ENCODE measurements at places on chromosomes 16 and 17.

- DNase-seq, result no peak
Observed at GRCh38 chr17:40937384-40937819, at the start of gene KRT23. KRT23 (minus strand) TSS chr17:40937646; CDS start chr17:40936603, 1,043 bp downstream.

GRCh38 chr17:77318491-77319210 lies 177.9 kb downstream of the SEC14L1 start:
- no peak for DNase-seq

- DNase-seq, result no peak
Observed at GRCh38 chr17:4007346-4008081, 43.3 kb upstream of the ATP2A3 start.

DNA sequence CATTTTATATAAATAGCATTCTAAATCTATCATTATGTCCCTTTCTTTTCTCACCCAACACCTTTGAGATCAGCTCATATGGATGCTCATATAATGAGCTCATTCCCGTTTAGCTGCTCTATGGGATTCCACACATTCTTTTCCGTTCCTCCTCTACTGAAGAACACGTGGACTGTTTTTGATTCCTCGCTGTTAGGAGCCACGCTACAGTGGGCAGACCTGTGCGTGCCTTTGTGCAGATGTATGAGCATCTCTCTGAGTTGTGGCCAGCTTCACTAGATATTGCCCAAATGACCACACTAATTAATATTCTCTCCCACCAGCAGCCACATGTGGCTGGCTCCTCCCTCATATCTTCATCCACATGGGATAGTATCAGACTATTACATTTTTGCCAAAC lies 6.0 kb upstream of the TNFRSF13B start:
- no peak for DNase-seq

DNA sequence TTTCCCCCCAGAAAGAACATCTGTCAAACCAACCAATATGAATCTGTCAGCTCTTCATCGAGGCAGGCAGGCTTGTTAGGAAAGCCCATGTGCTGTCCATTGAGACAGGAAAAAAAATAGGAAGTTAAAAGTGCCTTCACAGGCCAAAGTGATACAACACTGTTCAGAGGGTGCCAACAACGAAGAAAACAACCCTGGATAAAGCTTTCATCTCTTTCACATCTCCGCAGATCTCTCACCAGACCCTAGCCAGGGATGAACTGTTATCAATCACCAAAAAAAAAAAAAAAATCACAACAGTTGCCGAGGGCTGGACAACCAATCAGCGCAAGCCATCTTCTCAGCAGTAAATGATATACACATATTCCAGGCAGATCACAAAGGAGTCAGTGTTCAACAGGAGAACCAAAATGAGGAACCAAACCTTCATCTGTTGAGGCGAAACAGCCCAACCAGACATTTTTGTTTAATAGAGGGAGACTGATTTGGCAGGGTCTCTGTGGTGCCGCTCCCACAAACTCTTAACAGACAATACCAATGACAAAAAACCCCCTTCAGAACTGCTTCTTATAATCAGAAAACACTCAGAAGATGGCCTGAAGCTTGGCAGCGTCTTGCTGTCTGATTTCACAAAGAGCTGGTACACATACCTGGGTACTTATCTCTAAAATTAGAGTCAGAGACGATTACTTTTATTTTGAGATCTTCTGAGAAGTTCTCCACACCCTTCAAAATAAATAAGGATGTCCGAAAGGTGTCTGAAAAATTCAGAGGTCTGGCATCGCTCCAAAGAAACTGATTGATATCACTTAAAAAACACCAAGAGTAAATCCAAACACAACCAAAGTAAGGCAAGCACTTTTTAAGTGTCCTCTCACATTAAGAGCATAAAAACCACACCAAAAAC lies 1.8 kb downstream of the MAP3K14 start:
- no peak for DNase-seq

DNA sequence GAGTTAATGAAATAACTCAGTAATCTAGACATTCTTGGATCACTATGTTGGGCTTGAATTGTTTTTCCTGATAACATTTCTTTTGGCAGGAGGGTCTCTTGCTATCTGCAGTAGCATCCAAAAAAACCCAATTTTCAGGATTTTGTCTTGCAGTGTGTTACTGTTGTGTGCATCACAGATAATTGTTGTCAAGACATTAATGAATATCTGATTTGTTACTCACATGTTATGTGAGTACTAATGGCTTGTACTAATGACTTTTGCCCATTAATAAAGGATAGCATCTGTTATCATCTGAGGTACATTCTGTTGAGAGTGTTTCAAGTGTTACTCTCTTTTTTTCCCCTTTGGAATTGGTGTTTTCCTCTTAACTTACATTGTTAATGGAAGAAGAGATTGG lies 10.0 kb downstream of the PRKAR1A start:
- no peak for DNase-seq

- no peak for DNase-seq
Observed at GRCh38 chr17:43709210-43709609, 47.5 kb upstream of the MEOX1 start.

- no peak for DNase-seq
Observed at GRCh38 chr17:31724619-31725018, 134.4 kb downstream of the COPRS start.

- DNase-seq, result no peak
Observed at GRCh38 chr16:87107201-87107600, 210.0 kb downstream of the C16orf95 start.

DNA sequence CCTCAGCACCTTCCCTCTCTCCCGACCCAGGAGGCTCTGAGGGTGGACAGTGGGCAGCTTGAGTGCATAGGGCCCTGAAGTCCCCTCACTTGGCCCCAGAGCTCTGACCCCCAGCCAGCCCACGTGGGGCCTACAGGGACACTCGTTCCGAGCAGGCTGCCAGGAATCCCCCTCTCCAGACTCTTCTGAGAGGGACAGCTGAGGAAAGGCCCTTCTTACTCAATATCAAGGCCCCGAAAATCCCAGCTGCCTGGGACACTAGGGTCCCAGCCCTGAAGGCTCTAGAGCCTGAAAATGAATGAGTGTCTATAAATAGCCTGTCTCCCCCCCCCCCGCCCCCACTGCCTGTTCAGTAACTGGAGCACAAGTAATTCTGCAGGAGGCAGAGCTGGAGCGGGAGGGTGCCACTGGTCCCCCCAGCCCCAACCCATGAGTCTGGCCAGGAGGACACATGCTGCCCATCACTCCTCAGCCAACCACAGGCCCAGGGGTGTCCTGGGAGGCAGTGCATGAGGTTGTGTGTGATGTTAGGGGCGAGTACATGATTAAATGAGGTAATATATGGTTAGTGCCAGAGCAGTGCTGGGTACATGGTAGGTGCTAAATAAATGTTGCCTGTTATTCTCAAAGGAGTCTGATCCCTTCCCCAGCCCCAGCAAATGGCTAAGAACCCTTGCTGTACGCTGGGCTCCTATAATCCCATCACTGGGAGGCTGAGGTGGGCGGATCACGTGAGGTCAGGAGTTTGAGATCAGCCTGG lies 11.6 kb downstream of the ADAM11 start:
- DNase-seq, result no peak

- DNase-seq, result no peak
Observed at GRCh38 chr16:23827057-23827456, 8.7 kb upstream of the PRKCB start.

GRCh38 chr16:27347930-27348685 lies 34.3 kb downstream of the IL4R start:
- DNase-seq, result no peak

GRCh38 chr16:30437511-30438046 lies 7.7 kb upstream of the DCTPP1 start:
- no peak for DNase-seq

DNA sequence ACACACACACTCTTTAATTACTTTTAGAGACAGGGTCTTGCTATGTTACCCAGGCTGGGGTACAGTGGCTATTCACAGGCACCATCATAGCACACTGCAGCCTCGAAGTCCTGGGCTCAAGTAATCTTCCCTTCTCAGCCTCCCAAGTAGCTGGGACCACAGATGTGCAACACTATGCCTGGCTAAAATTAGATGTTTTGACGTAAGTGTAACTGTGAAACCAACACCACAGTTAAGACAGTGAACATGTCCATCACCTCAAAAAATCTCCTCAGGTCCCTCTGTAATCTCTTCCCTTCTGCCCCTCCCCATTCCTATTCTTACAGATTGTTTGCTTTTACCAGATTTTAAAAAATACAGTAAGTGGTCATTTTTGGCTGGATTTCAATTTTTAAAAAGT lies 66.7 kb downstream of the RPGRIP1L start:
- DNase-seq, result no peak

DNA sequence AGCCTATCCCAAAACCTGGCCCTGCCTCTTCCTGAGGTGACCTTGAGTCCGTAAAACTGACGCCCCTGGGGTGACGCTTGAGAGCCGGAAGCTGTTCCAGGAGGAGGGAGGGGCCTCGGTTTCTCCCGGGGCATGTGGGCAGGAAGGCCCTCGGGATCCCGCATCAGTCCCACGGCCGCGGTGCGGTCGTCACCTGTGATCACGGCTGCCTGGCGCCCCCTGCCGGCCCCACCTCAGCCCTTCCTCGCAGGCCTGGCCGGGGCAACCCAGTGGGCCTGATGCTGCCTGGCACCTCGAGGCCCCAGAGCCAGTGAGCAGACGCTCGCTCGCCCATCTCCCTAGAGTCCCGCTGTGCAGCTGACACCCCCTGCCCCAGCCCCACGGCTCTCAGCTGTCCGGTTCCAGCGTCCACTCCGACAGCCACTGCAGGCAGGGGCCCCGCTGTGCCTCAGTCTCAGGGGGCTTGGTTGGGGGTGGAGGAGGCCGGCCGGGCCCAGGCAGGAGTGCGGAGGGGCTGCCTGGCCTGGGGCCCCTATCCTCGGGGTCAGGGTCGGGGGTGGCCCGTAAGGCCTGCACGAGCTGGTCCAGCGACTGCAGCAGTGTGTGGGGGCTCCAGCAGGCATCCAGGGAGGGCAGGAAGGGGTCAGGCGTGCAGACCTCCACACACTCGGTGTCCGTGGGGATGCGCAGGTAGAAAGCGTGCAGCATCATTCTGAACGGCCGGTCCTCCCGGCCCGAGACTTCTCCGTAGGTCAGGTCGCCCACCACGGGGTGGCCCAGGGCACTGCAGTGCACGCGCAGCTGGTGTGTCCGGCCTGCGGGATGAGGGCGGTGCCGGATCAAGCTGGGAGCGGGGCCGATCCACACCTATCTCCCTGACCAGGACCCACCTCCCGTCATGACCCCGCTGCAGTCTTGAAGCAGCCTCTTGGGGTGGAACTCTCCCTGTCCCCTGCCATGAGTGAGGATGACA lies 2.3 kb downstream of the RPUSD1 start:
- DNase-seq, result peak; percentile 69

- DNase-seq, result peak; percentile 51
Observed at GRCh38 chr16:27230562-27231001, 27.3 kb downstream of the KDM8 start.

DNA sequence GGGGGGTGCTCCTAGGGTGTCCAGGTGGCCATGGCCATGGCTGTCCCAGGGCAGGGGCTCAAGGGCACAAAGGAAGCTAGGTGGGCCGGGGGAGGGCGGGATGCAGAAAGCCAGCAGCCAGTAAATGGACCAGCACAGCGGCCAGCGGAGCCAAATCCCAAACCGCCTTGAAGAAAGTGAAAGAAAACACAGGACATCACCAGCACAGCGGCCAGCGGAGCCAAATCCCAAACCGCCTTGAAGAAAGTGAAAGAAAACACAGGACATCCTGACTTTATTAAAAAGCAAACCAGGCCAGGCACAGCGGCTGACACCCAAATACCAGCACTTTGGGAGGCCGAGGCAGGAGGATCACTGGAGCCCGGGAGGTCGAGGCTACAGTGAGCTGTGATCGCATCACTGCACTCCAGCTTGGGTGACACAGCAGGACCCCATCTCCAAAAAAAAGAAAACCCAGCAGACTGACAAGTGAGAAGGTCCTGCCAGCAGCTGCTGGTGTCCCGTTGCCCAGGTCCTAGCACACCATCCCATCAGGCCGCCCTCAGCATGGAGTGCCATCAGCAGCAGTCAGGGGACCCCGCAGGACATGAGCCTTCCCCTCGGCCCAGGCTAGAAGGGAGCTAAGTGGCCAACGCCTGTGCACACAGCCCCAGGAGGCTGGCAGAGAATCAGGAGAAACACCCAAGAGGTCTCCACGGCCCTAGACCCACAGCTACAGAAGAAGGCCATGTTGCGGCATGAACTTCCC lies 17.0 kb downstream of the SLC38A10 start:
- no peak for DNase-seq

DNA sequence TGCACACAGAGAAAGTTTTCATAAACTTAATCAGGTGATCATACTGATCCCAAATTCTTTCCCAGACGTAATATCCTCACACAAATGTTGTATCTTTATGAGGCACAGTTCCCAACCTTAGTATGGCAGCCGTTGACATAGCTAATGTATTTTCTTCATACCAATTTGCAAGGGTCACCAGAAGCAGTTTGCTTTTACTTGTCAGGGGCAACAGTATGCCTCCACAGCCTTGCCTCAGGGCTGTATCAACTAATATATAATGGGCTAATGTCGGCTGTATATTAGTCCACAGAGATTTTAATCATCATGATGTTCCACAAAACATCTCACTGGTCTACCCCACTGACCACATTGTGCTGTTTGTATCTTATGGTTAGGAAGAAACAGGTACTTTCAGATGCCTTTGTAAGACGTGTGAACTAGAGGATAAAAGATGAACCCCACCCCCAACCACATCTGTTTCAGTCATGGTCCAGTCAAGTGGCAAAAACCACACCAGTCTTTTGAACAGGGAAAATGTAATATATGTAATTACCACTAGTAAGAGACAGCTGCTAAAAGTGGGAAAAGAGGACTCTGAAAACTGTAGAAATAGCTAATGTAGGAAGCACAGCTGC lies 55.2 kb downstream of the GAN start:
- no peak for DNase-seq

GRCh38 chr16:26195225-26195624 lies 503.5 kb downstream of the HS3ST4 start:
- DNase-seq, result no peak

DNA sequence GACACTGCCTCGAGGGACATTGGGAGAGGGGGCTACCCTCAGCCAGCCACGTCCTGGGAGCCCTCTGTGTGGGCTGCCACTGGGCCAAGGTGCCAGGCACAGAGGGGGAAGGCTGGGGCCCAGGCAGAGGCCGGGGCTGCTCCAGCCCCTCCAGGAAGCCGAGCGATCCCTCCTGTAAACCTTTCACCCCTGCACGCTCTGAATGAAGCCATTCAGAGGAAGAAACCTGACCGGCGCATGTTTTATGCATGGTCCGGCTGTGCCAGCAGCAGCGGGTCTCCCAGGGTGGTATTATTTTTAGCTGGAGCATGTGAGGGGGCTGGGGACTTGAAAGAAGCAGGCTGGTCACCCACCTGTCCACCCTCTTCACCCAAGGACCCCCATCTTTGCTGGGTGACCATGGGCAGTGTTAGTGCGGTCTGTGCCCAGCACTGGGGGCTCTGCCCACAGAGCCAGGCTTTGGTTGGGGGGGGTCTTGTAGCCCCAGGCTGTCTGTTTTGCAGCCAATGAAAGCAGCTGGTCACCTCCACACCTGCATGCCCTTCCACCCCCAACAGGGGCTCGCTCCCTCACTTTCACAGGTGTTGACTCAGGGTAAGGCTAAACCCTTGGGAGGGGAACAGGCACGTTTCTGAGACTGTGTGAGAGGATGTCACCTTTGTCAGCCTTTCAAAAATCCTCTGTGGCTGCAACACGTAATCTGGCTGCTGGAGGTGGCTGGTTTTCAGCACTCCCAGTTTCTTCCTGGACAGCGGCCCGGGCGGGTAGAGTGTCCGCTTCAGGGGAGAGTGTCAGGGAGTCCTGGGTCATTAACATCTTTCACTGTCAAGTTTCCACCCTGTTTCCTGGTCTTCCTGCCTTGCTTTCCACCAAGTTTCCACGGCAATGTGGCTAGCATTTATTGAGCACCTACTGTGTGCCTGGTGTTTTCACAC lies 77.1 kb upstream of the BRD7 start:
- DNase-seq, result no peak

Data from activated CD8-positive, alpha-beta memory T cell treated with anti-CD3 and anti-CD28 coated beads for 1 hour (primary cell).